ENCODE measurements at places on chromosomes 16 and 17.

- no peak for DNase-seq
Measured at GRCh38 chr16:56970934-56971767, 9.4 kb downstream of the CETP start.

GRCh38 chr16:20889625-20890275, 10.4 kb downstream of the DCUN1D3 start:
- no peak for DNase-seq

DNA sequence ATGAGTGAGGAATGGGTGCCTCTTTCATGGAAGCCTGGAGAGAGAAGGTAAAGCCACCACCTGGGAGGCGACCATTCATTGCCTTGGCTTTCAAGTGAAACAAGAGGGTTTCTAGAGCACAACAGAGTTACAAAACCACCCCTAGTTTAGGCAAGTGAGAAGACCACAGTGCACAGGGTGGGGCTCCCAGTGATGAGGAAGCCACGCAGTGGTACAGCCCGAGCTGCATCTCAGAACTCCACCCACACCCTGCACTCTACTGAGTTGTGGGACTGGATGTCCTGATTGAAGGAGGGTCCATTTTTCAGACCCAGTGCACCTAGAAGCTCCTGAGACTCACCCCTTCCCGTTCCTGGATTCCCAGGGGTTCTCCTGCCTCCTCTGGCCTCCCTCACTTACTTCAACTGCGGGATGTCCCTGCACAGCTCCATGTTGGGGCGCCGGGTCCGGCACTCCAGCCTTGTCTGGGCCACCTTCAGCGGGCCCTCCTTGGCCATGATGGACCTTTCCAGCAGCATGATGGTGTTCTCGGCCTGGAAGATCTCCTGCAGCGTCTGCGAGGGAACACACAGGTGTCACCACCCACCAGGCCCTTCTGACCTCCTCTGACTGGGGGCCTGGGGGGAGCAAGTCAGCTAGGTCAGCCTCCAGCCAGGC, 55.1 kb upstream of the EMP2 start:
- no peak for DNase-seq

GRCh38 chr17:55500103-55500502, 11.1 kb downstream of the SMIM36 start:
- DNase-seq = no peak

GRCh38 chr17:10993126-10993525, 155.2 kb upstream of the PIRT start:
- DNase-seq = no peak

GRCh38 chr17:17322516-17323510, 19.6 kb downstream of the NT5M start:
- no peak for DNase-seq

- DNase-seq = no peak
Measured at GRCh38 chr16:58102665-58103392, 26.4 kb downstream of the CFAP20 start.

- no peak for DNase-seq
Measured at GRCh38 chr16:89119661-89120141, 26.0 kb downstream of the ACSF3 start.

- DNase-seq = no peak
Measured at GRCh38 chr16:19127205-19127604, 13.4 kb downstream of the ITPRIPL2 start.

DNA sequence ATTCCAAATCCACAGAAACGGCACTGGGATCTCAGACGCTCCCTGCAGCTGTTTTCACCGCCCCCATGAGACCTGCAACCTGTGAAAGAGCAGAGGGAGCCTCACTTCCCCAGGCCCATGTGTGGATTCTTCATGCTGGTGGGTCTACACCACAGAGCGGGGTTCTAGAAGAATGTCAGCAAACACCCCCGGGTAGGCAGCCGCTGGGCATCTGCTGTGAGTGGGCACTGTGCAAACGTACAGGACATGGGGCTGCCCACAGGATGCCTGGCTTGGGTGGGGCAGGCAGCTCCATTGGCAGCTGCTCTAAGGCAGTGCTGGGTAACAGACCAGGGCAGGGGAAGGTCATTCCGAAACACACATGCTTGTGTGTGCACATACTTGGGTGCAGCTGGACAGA, 174.9 kb downstream of the RBFOX3 start:
- DNase-seq = no peak

DNA sequence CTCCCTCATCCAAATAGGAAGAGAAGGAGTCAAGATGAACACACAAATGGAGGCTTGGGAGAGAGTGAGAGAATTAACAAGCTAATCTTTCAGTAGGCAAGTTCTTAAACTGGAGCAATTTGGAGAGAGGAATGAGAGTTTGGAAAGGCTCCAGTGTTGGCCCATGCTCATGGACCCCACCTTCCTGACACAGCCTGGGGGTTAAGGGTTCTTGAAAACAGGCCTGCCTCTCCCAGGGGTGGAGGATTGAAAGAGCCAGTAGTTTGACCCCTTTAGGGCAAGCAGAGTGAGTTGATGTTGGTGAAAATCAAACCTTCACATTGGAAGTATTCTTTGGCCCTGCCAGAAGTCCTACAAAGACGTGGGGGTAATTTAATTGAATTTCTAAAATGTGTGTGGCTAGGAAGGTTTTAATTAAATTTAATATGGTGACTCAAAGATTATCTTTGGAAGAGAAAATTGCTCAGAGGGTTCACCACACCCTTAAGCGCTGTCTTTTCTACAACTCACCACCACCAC, 5.8 kb downstream of the HOXB3 start:
- DNase-seq = no peak

GRCh38 chr17:67018471-67019434, 25.6 kb upstream of the CACNG1 start:
- no peak for DNase-seq

GRCh38 chr17:82302568-82302963, 14.8 kb downstream of the CD7 start:
- DNase-seq = no peak

- DNase-seq = no peak
Measured at GRCh38 chr17:37338847-37339246, 36.9 kb upstream of the C17orf78 start.

DNA sequence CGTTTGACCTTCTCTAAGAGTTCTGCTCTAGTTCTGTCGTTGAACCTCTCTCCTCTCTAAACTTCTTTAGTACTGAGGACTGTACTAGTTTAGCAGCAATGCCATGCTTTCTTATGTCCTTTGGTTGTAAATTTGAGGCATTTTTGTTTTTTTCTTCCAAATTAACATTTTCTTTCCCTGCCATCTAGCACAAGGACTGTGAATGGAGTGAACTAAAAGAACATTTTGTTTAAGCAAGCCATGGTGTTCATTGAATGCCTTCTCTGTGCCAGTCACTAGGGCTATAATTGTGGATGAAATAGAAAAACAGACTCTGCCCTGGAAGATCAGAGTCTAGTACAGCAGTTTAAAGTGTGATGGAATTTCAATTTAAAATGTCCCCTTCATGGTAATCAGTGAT, 137.9 kb downstream of the FTO start:
- no peak for DNase-seq

DNA sequence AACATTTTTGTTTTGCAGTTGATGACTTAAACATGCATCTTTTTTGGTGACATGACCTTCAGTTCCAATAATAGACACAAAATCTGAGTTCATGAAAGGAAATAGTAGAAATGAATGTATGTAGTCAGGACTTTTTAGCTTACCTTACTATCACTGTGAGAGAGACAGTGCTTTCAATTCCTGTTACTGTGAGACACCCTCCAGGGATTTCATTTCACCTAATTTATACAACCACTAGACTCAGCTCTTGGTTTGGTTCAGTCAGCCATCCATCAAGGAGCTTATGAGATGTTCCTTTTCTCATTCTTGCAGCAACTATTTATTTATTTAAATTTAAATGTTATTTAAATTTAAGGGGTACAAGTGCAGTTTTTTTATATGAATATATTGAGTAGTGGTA, 77.9 kb downstream of the MAP2K4 start:
- no peak for DNase-seq

DNA sequence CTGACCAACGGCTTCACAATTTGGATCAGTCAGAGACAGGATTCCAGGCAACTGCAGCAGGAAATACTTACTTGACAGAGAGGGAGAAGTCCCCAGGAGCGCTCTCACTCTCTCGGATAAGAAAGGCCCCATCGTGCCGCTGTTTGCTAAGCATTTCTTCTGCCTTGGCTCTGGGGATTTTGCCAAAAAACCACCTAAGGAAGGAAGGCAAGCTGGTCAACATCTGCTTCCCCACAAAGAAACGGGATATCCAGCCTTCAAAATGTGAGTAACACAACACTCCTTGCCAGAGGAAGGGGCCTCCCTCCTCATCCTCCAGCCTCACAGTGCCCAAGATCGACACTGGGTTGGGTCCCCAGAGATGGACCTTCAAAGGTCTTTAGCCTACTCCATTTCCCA, 36.6 kb upstream of the SLC25A19 start:
- no peak for DNase-seq

DNA sequence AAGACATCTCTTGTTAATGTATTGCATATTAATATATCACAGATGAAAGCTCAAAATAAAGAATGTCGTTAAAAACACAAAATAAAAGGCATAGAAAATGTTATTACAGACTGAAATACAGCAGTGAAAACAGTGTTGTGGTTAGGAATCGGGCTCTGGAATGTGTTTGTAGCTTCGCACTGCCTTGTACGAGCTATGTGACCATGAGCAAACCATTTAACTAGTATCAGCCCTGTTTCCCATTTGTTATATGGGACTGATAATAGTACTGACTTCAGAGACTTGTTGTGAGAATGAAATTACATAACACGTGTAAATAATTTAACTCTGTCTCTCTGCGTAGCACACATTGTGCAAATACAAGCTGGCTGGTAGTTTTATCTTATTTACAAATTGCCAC, 648 bp upstream of the RBFOX1 start:
- no peak for DNase-seq

- peak; percentile 63 for DNase-seq
Measured at GRCh38 chr16:27241658-27242057, 26.9 kb downstream of the NSMCE1 start.

DNA sequence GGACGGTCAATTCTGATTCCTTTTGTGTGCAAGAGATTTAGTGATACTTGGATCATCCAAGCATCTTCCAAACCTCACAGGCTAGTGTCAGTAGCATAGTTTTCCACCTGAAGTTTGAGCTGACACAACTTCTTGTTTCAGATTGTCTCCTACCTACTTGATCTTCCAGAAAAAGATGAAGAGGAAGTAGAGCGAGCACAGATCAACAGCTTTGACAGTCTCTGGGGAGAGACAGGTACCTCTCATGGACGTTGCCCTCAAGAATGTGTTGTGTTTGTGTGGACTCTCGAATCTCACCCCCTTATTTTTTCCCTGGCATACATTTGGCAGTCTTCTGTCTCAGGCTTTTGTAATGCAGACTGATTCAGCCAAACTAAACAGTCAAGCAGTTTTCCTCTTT, 47.4 kb downstream of the CYB561 start:
- DNase-seq = no peak

DNA sequence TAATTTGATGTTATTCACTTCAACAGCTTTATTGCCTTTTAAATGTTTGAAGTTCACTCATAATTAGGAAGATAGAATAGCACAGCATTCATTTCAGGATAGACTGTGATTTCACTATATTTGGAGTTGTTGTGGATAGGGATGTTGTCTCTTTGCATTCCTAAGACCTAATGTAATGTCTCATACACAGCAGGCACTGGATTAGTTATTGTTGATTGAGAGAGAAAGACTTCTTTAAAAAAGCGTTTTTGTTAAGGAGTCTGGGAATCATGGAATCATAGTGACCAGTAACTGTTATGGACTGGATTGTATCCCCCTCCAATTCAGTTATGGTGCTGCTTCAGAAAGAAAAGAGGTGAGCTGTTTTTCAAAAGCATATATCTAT, 122.0 kb downstream of the USP22 start:
- peak; percentile 70 for DNase-seq

- peak; percentile 61 for DNase-seq
Measured at GRCh38 chr16:72939247-72939646, 108.7 kb downstream of the ZFHX3 start.
